Heart right ventricle (tissue), 16 donors: ENCODE measurements at places on chromosomes 1 and 21. TPM values are rescaled to one million over a fixed set of nuclear protein-coding genes. Genes with fewer than 3 reads are reported as not detected.

The FCRL5 gene
- not detected for total RNA-seq

The UBR4 gene
- 87.5 TPM for total RNA-seq

The ZBED6 gene
- total RNA-seq, result 13.6 TPM

The RGS13 gene
- 0.12 TPM for total RNA-seq

The TLCD4 gene
- total RNA-seq, result 72.2 TPM

The ELAPOR1 gene
- 0.37 TPM for total RNA-seq

The IFI44 gene
- total RNA-seq, result 15.0 TPM

The GJA9 gene
- total RNA-seq, result not detected

The GPR3 gene
- 2.0 TPM for total RNA-seq

The DNAH14 gene
- total RNA-seq, result 8.0 TPM

The SRGAP2 gene
- total RNA-seq, result 16.3 TPM

The OR2L3 gene
- total RNA-seq, result not detected

The MAEL gene
- 2.7 TPM for total RNA-seq

The SRP9 gene
- total RNA-seq, result 177 TPM

The NECTIN4 gene
- not detected for total RNA-seq

The AMPD1 gene
- not detected for total RNA-seq

The CSF1 gene
- 9.4 TPM for total RNA-seq

The SIPA1L2 gene
- total RNA-seq, result 104 TPM

The YTHDF2 gene
- total RNA-seq, result 41.9 TPM

The OR14I1 gene
- total RNA-seq, result not detected

The ELAVL4 gene
- not detected for total RNA-seq

The AIRE gene
- not detected for total RNA-seq

The TRIM17 gene
- 0.34 TPM for total RNA-seq

The TENT5C gene
- 8.6 TPM for total RNA-seq

The OR14K1 gene
- not detected for total RNA-seq

The IFNLR1 gene
- 2.5 TPM for total RNA-seq

The DPT gene
- 25.4 TPM for total RNA-seq

The BEND5 gene
- 4.5 TPM for total RNA-seq

The LCE2A gene
- total RNA-seq, result not detected

The CORT gene
- total RNA-seq, result not detected

The AGMAT gene
- not detected for total RNA-seq

The ELF3 gene
- total RNA-seq, result 0.12 TPM

The GOLT1A gene
- total RNA-seq, result not detected

The CENPL gene
- total RNA-seq, result 3.0 TPM

The ACTN2 gene
- total RNA-seq, result 2,897 TPM

The CHIA gene
- not detected for total RNA-seq

The SFN gene
- 0.19 TPM for total RNA-seq

The KCNK1 gene
- total RNA-seq, result 7.7 TPM

The THRAP3 gene
- 90.0 TPM for total RNA-seq

The TTC34 gene
- total RNA-seq, result 0.32 TPM

The HTR1D gene
- not detected for total RNA-seq

The TSPAN1 gene
- total RNA-seq, result 1.6 TPM

The DMRTA2 gene
- not detected for total RNA-seq

The LAMC1 gene
- 116 TPM for total RNA-seq
